Fibroblast of villous mesenchyme (primary cell): ENCODE measurements at places on chromosomes 1 and 21. TPM values are rescaled to one million over a fixed set of nuclear protein-coding genes. Genes with fewer than 3 reads are reported as not detected.

DNA sequence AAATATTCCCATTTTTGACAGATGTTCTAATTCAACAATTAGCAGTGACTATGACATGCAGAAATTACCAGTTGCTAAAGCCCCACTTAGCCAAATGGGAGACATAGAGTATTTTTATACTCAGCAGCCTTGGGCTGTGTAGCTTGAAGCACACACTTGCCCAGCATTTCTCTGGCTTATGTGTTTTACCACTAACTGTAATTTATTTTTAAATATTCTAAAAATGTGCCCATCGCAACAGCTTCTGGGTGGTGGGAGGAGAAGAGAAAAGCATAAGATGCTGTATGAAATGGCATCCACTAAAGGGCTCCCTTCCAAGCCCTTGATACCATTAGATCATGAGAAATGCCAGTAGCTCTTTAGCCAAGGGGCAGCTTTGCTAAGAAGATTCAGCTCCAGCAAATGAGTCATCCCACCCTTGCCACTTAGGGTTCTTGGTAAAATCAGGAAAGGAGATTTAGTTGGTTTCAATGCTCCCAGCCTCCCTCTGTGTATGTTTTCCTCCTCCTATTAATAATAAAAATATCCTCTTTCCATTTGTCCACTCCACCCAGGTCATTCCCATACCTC is 462.7 kb upstream of the DEPDC1 start:
- DNase-seq, result no peak

The GPR25 gene
- not detected in 2 replicates for total RNA-seq

The TUT4 gene
- 31.9 and 39.7 TPM in 2 replicates for total RNA-seq

GRCh38 chr1:246797157-246797556 is 72.9 kb downstream of the SCCPDH start:
- DNase-seq, result no peak

The TRIM33 gene
- 34.5 and 36.3 TPM in 2 replicates for total RNA-seq

GRCh38 chr21:33478182-33478581 is 1.6 kb downstream of the TMEM50B start:
- no peak for DNase-seq

GRCh38 chr1:9505143-9505542 is 34.1 kb upstream of the SLC25A33 start:
- no peak for DNase-seq

The CELF3 gene
- not detected in 2 replicates for total RNA-seq

DNA sequence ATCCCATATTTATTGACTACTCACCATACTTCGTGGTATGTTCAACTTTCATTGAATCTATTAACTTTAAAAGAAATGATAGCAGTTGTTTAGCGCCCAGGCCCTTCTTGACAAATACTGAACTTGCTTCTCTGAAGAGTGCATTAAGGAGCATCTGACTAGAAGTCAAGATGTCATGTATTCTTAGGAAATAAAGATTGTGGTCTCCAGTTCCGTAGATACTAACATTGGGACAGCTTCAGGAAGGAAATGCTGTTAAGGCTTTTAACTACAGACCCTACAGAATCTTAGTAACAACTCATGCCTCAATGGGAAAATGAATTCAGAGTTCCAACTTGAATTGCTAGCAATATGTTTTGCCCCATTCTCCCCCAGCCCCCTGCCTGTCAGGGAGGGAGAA is 14.8 kb downstream of the LYST start:
- DNase-seq, result no peak

The LDLRAD2 gene
- under 0.01 TPM in 1 of 2 replicates, not detected in the other for total RNA-seq

DNA sequence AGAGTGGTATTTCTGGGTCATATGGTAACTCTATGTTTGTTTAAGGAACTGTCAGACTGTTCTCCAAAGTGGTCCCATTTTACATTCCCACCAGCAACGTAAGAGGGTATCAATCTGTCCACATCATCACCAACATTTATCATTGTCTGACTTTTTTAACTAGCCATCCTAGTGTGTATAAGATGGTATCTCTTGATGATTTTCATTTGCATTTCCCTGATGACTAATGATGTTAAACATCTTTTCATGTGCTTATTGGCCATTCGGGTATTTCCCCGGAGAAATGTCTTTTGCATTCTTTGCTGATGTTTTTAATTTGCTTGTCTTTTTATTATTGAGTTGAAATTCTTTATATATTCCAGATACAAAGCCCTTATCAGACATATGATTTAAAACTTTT is 370.1 kb upstream of the NR5A2 start:
- no peak for DNase-seq

DNA sequence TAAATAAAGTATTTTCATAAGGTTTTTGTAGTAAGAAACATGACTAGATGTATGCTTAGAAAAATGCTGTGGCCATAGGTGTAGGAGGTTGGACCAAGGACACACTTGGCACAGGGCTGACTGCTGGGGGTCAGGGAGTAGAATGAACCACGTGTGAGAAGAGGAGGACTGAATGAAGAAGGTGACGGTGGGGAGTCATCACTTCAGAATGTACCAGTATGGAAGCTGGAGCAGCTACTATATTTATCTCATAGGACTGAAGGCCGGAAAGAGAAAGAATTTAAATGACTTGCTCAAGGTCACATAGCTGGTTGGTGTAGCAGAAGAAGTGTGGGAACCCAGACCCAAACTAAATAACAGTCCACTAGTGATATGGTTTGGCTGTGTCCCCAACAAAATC is 79.8 kb upstream of the HAO2 start:
- DNase-seq, result peak; percentile 6
